Naive thymus-derived CD4-positive, alpha-beta T cell (primary cell): ENCODE measurements at places on chromosomes 1 and 21. TPM values are rescaled to one million over a fixed set of nuclear protein-coding genes. Genes with fewer than 3 reads are reported as not detected.

GRCh38 chr1:150150133-150151021 lies 661 bp downstream of the PLEKHO1 start:
- peak; percentile 29 for DNase-seq

- DNase-seq: no peak
Measured at GRCh38 chr21:42376338-42376982, 10.1 kb upstream of the TFF1 start.

DNA sequence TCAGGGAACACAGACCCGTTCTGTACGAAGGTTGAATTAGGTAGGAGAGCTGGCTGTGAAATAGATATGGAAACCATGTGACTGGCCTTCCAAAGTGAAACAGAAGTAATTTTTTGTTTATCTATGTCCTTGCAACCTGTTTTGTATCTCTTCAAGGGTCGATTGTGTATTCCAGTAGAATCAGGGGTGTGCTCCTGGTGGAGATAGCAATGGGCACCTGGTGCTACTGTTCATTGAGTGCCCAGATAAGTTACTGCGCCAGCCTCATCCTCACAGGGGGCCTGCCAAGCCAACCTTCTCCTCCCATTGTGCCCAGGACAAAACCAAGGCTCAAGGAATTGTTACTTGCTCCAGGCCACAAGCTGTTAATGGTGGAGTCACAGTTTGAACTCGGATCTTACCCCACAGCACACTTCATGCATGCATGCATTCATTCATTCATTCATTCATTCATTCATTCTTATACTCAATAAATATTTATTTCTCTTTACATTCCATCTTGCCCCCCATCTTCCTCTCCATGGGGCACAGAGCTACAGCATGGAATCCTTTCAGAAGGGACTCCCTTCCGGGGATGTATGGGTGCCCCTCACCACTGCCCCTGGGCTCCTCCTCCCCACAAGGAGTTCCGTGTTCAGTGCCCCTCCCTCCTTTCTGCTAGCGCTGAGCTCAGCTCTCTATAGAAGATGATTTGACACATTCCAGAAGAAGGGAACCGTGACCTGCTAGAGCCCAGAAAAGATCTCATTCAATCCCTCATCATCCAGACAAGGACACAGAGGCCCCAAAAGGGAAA lies 24.0 kb downstream of the ADORA1 start:
- no peak for DNase-seq

DNA sequence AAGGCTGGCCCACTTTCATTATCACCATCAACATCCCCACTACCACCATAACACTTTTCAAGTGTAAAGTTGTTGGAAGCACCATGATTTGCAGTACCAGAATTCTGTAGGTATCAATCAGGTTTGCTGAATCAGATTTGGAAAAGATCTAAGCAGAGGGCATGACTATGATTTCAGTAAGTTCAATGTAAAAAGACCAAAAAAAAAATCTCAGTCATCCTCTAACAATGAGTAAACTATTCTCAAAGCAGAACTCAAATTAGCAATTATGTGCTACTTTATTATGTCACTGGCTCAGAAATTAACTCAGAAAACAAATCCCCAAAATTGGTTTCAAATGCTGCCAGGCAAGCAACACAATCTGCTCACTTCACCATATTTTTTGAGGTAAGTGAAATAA lies 187.8 kb upstream of the HP1BP3 start:
- no peak for DNase-seq

DNA sequence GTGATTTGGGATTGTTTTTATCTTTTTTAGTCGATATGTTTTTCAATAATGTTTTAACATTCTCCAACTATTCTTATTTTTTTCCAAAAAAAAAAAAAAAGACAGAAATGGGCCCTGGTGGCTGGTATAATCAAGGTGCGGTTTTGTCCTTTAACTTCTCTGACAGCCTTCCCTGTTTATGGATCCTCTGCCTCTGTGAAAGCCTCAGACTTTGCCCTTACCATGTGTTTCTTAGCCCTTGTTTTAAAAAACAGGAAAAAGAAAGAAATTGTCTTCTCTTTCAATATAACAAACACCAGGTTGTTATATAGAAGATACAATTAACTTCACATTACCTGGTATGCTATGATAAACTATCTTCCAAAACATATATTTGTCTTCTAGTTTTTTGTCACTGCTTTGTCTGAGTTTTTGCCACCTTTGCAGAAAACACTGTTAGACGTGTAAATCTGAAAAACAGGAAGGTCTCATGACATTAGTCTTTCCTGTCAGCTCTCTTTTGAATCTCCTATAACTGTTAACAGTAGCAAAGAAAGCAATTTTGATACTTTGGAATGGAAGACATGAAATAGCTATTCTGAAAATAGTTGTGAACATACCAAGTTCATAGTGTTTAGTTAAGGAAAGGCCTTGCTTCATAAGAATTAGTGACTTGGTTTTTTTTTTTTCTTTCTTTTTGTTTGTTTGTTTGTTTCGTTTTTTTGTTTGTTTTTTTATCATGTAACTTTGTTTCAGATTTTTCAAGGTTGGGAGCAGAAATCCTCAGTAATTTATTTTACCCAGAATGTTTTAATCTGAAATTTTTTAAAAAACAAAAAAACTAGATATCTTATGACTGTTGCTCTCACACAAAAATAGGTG lies 31.7 kb upstream of the CACYBP start:
- DNase-seq: peak; percentile 60

GRCh38 chr1:233639611-233640010 lies 25.7 kb downstream of the KCNK1 start:
- no peak for DNase-seq

- no peak for DNase-seq
Measured at GRCh38 chr1:30612536-30613065, 110.8 kb downstream of the MATN1 start.

- no peak for DNase-seq
Measured at GRCh38 chr21:28216976-28217523, 775.6 kb downstream of the LTN1 start.

DNA sequence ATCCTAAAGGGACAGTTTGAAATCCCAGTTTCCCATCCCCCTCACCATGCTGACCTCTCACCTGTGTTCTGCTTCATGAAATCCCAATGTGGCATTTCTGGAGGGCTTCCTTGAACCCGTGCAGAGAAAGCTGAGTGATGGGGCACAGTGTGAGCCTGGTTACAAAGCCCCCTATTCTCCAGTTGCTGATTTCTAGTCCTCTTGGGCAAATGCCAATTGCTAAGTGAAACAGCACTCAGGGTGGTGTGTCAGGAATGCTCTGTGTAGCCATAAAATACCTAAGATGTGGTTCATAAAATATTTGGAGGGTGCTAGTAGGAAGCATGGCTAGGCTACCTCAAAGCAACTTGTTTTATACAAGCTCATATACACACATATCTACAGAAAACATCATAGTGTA lies 32.0 kb downstream of the SUSD4 start:
- no peak for DNase-seq

- no peak for DNase-seq
Measured at GRCh38 chr1:13543451-13544220, 29.8 kb upstream of the LRRC38 start.

DNA sequence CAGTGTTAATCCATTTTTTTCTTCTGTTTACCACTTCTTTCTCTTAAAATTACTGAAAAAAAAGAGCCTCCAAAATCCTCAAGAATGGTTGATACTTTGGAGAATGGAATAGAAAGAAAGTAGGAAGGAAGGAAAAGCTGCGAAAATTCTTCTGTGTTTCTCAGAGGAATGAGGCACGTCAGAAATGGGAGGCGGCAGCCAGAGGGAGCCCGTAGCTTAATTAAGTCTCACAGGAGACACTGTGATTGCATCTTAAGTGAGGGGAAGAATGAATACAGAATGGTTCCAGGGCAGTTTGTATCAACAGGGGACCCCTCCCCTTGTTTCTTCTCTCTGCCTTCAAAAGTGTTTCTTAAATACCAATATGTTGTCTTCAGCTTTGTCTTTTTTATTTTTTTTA lies 1099.5 kb downstream of the PLA2G4A start:
- no peak for DNase-seq

DNA sequence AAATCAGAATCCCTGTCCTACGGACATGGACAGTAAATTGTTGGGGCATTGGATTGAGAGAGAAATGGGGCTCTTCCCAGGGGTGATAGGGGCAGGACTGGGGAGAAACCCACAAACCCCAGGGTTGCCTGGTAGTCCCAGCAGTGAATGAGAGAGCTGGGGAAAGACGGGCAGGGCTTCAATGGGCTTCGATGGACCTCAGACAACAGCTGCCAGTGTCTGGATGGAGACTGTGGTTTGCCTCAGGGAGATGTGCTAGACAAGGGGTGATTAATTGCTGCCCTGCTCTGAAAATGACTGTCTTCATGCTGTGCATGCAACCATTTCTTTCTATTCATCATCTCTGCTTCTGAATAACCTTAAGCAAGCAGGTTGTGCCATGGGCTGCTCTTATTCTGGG lies 7.4 kb downstream of the GPR25 start:
- no peak for DNase-seq

DNA sequence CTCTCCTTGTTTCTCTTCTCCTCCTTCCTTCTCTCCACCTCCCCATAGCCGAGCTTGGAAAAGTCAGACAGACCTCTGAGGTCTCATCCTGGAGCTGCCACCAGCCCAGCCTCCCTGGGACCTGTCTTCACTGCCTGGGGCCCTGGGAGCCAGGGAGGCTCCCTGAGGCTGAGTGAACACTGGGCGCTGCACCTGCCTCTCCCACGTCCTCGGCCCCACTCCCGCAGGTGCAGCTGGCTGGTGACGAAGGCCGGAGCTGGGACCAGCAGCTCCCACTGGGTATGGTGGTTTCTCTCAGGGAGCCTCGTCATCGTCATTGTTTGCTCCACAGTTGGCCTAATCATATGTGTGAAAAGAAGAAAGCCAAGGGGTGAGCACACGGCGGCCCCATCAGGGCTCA lies 5.3 kb downstream of the TNFRSF14 start:
- DNase-seq: no peak

DNA sequence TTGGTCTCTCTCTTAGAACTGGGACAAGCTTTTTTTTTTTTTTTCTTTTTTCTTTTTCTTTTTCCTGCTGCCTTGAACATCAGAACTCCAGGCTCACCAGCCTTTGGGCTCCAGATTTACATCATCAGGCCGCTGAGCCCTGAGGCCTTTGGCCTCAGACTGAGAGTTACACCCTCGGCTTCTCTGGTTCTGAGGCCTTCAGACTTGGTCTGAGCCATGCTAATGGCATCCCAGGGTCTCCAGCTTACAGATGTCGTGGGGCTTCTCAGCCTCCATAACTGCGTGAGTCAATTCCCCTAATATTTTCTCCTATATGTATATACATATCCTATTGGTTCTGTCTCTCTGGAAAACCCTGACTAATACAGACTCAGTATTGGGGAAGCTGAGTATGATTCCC lies 36.5 kb upstream of the RC3H1 start:
- no peak for DNase-seq

DNA sequence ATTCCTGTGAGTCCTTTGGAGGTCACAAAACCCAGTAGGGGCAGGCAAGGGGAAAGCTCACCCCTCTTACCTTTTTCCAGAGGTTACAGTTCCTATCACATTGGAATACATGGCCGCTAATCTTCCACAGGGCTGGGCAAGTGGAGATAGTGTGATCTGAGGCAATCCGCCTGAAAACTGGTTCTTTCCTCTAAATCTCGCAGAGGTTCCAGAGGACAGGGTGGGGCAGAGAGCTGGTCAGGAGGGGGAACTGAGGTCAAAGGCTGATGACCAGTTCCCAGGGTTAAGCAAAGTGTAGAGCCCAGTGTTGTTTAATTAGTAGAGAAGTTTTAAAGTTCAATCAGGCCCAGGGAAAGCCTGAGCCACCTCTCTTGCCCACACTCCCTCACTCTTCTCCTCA lies at the start of gene SERPINC1:
Gene SERPINC1, minus strand, starts transcription at position 179 of the 400 bp plus-strand sequence. Its CDS starts 68 bp downstream, at position 111.
- DNase-seq: no peak

DNA sequence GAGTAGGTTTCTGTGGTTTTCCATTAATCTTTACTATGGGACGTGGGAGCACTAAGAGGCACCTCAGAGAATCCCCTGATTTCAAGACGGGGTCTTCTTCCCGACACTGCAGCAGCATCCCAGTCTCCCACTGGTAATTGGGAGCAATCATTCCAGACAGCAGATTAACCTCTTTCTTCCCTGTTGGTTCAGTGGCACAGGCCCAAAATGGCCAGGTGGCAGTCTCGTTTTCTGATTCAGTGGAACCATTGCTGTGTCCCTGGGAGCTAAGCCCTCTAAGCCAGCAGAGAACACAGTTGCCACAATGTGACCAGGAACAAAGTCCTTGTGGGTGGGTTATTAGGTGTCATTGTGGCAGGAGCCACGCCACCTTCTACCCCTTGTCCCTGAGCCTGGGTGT lies 342.1 kb downstream of the MATN1 start:
- no peak for DNase-seq

GRCh38 chr1:229066591-229066990 lies 204.3 kb upstream of the RAB4A start:
- DNase-seq: no peak

Gene OLFML3
- 0.38 and 0.51 TPM in 2 replicates for total RNA-seq

Gene KIF1B
- total RNA-seq: 21.6 TPM

Gene ARL8A
- total RNA-seq: 47.1 TPM
